ENCODE measurements at places on chromosomes 6 and 20.
A peak's percentile ranks its signal among the peaks of the same experiment; 100 is the strongest.

GRCh38 chr6:156741287-156742073 lies 35.7 kb upstream of the ARID1B start:
- no peak for DNase-seq

GRCh38 chr6:722077-722524 lies 29.2 kb upstream of the EXOC2 start:
- DNase-seq = peak; percentile 86

DNA sequence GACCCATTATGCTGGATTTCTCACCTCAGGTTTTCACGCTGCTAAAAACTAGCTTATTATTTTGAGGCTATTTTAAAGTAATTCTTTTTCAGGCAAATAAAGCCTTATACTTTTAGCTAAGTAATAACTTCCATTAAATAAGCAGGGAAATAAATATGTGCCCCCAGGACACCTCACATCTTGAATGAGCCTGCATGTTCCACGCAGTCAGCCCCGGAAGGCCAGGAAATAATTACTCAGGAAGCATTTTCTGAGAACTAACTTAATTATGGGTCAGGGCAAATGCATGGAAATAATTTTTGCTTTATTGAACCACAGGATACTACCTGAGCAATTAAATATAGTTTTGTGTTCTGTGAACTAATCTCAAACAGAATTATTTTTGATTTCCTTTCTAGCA lies 41.1 kb downstream of the STX7 start:
- DNase-seq = no peak

DNA sequence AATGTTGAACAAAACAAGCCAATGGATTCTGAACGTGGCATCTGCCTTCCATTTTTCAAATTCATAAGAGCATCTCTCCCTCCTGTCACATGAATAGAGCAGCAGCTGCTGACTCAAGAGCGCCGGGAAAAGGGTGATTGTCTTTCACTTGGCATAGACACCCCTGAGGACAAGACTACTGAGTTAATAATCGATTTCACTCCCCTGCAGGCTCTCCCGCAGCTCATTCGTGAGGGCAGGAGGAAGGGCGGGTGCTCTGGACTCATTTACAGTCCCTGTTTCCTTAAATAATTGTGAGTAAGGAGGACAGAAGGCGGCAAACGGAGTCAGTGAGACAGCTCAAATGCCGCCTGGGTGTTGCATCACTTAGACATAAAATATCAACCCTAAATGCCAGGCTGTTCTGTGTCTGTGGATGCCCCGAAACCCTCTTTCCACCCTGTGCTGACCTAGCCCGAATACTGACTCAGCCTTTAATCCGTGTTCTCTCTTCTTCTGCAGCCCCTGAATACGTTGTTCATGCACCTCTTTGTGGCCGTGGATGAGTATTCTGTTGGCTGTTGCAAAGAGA lies 21.6 kb downstream of the CFAP61 start:
- DNase-seq = no peak

- no peak for DNase-seq
Measured at GRCh38 chr6:140806431-140806830, 1326.3 kb upstream of the GJE1 start.

DNA sequence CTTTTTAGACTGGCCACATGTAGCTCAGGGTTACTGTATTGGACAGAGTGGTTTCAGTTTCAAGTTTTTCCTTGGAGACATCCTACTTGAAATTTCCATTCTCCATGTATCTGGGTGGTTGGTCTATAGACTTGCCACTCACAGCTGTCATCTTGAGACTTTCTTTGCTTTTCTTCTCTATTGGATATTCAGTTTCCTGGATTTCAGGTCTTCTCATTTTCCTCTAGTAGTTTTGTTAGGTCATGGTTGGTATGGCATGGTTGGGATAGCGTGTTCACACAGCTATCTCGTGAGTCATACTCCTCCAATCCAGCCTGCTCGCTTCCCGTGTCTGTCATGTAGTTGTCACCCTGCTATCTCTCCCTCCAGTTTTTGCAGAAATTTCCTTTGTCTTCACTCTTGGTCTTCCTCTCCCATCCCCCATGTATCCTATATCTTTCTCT lies 48.3 kb downstream of the PTPN1 start:
- DNase-seq = no peak

DNA sequence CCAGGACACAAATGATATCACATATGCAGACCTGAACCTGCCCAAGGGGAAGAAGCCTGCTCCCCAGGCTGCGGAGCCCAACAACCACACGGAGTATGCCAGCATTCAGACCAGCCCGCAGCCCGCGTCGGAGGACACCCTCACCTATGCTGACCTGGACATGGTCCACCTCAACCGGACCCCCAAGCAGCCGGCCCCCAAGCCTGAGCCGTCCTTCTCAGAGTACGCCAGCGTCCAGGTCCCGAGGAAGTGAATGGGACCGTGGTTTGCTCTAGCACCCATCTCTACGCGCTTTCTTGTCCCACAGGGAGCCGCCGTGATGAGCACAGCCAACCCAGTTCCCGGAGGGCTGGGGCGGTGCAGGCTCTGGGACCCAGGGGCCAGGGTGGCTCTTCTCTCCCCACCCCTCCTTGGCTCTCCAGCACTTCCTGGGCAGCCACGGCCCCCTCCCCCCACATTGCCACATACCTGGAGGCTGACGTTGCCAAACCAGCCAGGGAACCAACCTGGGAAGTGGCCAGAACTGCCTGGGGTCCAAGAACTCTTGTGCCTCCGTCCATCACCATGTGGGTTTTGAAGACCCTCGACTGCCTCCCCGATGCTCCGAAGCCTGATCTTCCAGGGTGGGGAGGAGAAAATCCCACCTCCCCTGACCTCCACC lies 42.2 kb downstream of the SIRPA start:
- no peak for DNase-seq

DNA sequence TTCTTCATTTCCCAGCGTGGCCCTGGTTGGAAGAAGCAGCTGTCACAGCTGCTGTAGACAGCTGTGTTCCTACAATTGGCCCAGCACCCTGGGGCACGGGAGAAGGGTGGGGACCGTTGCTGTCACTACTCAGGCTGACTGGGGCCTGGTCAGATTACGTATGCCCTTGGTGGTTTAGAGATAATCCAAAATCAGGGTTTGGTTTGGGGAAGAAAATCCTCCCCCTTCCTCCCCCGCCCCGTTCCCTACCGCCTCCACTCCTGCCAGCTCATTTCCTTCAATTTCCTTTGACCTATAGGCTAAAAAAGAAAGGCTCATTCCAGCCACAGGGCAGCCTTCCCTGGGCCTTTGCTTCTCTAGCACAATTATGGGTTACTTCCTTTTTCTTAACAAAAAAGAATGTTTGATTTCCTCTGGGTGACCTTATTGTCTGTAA lies 292.7 kb downstream of the ESR1 start:
- no peak for DNase-seq

Measured in activated CD4-positive, alpha-beta T cell treated with anti-CD3 and anti-CD28 coated beads, Interleukin-2, Interleukin-6, amounts not matched to agents 100 ng/mL and 50 ng/mL, durations not matched to agents 16 hours and 8 hours (primary cell).